Calu3 (cell line): ENCODE measurements at places on chromosomes 1 and 21.

GRCh38 chr1:62377043-62377562 lies 57.9 kb upstream of the KANK4 start:
- no peak for DNase-seq

GRCh38 chr1:200895801-200896530 lies 1.3 kb downstream of the INAVA start:
- DNase-seq: peak; percentile 55

DNA sequence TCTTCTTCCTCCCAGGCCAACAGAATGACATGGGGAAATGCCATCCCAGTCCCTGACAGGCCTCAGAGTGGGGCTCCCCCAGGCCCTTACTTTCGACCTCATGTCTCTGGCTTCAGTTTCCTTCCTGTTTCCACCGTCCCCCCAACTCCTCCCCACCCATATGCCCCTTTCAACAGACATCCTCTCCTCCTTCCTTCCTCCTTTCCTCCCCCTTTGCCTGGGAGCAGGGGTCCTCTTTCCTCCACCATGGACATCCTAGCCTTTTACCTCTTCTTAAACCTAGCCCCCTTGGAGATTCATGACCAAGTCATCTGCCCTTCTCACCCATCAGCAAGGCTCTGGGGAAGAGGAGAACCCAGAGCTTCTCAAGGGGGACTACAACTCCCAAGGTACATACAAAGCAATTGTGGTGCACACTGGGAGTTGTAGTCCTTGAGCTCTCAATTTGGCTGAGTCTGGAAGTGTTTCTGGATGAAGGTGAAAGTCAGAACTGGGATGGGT lies 4.0 kb downstream of the ZBTB7B start:
- no peak for DNase-seq

DNA sequence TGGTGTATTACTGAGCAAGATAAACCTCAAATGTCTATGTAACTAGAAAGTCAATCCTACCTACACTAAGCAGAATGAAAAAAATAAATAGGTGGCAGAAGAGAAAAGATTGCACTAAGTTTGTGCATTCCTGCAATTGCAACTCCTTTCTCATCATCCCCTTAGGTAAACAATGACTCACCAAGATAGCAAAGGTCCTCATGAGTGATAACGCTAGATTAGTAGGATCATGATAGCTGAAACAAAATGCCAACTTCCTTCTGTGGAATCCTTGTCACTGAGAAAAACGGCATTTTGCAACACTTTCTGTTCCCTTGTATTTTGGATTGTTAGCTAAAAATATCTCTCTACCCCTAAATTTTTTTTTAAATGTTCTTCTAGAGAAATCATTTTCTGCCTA lies 20.0 kb upstream of the FCER1A start:
- DNase-seq: no peak

DNA sequence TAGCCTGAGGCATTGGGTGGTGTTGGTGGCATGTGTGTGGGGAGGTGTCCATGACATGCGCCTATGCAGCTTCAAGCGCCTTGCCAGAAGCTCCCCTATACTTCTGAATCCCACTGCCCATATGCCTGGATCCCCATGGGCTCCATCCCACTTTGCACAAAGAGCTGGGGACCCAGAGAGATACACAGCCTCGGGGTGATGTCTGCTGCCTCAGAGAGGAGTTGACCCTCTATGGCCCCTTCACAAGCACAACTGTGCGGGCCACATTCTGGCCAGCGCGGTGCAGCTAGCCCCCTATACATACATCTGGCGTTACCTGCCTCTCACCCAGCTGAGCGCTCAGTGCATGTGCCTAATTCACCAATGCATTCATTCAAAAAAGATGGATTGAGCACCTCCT lies 9.6 kb upstream of the PTPRF start:
- DNase-seq: no peak

- no peak for DNase-seq
Measured at GRCh38 chr1:66490816-66491215, 43.1 kb upstream of the SGIP1 start.

DNA sequence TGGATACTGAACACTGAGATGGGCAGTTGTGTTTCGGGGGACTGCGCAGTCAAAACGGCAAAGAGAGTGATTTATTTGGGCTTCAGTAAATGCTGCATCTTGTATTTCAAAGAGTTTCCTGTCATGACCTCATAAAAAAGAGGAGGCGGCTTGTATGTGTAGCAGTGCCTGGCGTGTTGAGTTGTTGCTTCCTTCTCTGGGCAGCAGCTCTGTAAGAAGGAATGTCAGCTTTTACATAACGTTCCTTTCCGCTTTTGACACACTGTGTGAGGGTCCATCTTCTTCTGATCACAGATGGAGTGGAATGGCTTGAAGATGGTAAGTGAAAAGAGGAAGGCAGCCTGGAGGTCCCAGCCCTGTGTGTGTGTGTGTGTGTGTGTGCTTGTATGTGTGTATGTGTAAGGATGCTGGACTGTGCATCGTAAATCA lies 941 bp downstream of the ELAVL4 start:
- DNase-seq: no peak

- no peak for DNase-seq
Measured at GRCh38 chr1:89877756-89878155, 56.9 kb downstream of the LRRC8D start.

- DNase-seq: peak; percentile 89
Measured at GRCh38 chr1:206909161-206909882, 12.1 kb downstream of the IL24 start.
